GM13977 (cell line): ENCODE measurements at places on chromosomes 1 and 21.

- DNase-seq = no peak
These were observed 90.7 kb downstream of the GALNT2 start for GRCh38 chr1:230157420-230158390.

DNA sequence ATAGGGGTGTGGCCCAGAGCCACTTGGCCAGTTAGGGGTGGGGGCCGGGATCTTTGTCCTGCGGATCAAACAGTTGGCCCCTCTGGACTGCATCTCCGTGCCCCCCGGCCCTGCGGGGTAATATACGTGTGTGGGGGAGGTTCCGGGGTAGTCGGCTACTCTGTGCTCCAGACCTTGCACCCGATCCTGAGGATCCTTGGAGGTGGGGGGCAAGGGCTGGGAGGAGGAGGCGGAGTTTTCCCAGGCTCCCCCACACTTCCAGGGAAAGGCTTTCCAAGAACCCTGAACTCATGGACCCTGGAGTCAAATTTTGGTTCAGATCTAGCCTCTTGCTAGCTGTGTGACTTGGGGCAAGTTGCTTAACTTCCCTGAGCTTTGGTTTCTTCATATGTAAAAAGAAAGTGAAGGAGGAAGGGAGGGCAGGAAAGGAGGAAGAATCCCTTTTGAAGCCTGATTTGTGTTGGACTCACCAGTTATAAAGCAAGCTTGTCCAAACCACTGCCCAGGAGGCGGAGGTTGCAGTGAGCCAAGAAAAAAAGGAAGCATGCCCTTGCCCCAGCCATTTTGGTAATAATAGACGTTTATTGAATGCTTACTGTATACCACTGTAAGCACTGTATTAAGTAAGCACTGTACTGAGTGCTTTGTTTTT is 686 bp downstream of the MIIP start:
- DNase-seq = no peak

DNA sequence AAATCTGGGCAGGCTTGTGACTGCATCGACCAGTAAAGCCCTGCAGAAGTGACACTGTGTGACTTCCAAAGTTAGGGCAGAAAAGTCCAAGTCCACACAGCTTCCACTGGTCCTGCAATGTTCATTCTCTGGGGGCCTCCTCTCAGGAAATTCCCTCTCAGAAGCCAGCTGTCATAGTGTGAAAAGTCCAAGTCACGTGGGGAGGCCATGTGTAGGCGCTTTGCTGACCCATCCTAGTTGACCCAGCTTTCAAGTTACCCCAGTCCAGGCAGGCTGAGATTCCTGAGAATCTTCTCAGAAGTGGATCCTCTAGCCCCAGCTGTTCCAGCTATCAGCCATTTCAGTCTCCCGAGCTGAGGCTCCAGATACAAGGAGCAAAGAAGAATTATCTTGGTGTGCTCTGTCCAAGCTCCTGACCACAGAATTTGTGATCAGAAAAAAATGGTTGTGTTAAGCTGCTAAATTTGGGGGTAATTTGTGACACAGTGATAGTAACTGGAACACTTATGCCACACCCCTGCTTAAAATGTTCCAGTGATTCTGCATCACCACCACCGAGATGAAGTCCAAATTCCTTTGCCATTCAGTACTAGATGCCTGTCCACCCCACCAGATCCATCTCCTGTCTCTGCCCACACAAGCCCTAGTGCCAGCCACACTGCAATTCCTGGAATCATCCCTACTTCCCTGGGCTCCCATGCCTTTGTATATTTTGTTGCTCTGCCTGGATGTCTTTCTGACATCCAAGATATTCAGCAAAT is 2.5 kb upstream of the STUM start:
- DNase-seq = no peak

- no peak for DNase-seq
These were observed 18.6 kb upstream of the HSPG2 start for GRCh38 chr1:21955501-21956281.

- DNase-seq = no peak
These were observed 19.6 kb upstream of the SDC3 start for GRCh38 chr1:30928171-30928570.

DNA sequence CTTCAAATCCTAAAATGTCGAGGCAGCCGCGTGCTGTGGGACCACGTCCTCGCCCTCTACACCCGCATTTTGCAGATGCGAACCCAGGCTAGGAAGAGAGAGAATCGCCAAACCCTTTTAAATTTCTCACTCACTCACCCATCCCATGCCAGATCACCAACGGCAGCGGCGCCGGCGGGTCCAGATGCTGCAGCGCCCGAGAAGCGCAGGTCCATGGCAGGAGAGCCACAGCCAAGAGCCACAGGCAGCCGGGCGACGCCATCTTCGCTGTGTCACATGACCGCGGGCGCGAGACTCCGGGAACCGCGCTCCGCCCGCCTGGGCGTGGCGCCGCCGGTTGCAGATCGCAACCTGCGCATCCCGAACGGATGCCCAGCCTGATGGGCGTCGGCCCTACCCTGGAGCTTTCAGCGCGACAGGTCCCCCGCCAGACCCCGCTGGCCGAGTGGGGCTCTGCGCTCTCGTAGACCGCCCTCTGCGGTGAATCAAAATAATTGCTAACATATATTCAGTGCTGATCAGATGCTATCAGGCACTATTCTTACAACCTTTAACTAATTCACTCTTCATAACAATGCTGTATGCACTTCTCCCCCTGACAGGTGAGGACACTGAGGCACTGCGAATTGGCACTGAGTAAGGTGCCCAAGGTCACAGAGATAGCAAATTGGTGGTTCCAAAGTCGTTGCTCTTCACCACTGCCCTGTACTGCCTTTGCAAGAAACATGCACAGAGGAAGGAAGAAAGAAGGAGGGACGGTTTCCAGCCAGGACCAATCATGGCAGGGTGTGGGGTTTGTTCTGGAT is at the start of gene PPT1:
PPT1 (minus strand) TSS at position 276 of the 806 bp plus-strand sequence; CDS start at position 262, 14 bp downstream.
- peak; percentile 83 for DNase-seq

- no peak for DNase-seq
These were observed 161.6 kb downstream of the CHRM3 start for GRCh38 chr1:239547987-239548386.

GRCh38 chr1:8201331-8201861 is 116.5 kb upstream of the SLC45A1 start:
- no peak for DNase-seq

- DNase-seq = no peak
These were observed 24.3 kb upstream of the APP start for GRCh38 chr21:26194811-26195251.

DNA sequence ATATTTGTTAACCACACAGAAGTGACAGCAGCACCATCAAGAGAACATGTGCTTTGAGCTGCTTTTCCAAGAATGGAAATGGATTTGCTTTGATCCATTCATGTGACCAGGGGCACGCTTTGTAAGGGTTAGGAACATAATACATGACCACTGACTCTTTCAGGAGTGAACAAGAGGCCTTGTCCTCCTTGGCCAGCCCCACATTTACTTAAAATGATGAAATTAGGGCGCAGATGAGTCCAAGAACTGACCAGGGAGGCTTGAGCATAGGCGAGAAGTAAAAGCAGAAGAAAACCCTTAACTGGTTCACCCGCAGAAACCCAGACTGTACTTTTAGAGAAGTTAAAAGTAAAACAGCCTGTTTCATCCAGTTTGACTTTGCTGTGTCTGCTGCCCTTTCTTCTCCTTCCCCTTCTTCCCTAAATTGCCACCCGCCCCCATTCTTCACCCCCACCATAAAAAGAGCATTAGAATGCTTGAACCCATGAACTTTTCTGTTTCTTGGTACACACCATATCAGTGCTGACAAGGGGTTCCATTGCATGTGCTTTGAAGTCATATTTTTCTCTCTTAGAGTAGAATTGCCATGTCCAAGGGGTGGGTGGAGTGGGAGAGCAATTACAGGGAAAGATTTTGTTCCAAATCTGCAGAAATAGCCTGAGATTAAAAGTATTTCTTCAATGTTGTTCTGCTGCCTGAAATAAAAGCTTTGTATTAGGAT is 2.6 kb upstream of the GLUL start:
- DNase-seq = no peak

- DNase-seq = peak; percentile 79
These were observed 5.7 kb downstream of the KRTCAP2 start for GRCh38 chr1:155167166-155168104.

DNA sequence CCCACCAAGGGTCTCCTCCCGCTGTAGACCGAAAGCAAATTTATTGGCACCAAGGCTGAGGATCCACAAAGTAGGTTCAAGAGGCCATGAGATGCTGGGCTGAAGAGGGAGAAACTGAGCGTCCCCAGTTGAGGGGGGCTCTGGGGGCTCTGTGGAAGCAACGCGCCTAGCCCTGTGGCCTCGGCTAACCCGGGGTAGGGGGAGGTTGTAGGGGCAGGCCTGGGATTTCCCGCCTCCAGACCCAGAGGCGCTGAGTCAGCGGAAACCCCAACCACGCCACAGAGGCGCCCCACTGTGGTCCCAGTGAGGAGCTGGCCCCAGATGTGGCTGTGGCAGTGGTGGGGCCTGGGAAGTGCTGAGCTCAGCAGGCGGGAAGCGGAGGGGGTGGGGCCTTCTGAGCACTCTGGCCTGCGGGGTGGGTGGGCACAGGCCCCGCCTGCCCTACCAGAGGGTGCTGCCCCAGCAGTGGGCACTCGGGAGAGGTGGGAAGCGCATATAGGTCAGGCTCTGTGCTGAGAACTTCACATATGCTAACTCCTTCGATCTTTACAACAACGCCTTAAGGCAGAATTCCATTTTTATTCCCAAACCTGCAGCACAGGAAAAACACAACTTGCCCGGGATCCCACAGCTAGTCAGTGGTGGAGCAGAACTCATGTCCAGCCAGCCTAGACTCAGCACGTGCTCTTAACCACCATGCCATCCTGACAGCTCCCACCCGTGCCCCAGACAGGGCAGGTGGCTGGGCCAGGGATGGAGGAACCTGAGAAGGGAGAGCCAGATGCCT is 1.5 kb upstream of the COL16A1 start:
- peak; percentile 82 for DNase-seq

GRCh38 chr1:21828506-21829210 is 16.6 kb downstream of the LDLRAD2 start:
- DNase-seq = no peak

- DNase-seq = no peak
These were observed 3.2 kb downstream of the DISP3 start for GRCh38 chr1:11482198-11482597.

DNA sequence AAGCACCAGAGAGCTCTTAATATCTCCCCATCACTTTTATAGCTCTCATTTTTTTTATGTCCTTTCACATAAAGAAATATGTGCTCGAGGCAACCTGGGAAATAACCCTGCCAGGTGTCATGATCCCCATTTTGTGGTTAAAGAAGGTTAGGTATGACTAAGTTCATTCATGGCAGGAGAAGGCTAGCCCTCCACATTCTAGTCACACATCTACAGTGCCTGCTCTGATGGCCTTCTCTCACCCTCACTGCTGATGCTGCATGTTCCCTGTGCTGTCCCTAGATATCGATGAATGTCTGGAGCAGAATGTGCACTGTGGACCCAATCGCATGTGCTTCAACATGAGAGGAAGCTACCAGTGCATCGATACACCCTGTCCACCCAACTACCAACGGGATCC is 187.5 kb downstream of the TPR start:
- DNase-seq = no peak

DNA sequence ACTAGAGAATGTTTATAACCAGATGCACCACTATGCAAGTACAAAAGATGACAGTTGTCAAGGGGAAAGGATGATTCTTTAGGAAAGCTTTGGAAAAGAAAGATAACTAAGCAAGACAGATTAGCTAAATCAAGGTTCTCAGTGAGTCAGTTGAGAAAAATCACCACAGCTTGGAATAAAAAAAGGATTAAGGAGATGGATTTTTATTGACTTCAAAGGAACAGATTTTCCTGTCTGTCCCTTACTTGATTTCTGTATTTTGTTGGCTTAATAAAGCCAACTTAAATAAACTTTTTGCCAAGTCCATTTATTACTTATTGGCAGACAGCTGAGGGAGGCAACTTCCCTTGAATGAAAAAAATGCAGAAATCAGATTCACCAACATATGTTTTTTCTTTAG is 93.9 kb downstream of the NR5A2 start:
- no peak for DNase-seq

DNA sequence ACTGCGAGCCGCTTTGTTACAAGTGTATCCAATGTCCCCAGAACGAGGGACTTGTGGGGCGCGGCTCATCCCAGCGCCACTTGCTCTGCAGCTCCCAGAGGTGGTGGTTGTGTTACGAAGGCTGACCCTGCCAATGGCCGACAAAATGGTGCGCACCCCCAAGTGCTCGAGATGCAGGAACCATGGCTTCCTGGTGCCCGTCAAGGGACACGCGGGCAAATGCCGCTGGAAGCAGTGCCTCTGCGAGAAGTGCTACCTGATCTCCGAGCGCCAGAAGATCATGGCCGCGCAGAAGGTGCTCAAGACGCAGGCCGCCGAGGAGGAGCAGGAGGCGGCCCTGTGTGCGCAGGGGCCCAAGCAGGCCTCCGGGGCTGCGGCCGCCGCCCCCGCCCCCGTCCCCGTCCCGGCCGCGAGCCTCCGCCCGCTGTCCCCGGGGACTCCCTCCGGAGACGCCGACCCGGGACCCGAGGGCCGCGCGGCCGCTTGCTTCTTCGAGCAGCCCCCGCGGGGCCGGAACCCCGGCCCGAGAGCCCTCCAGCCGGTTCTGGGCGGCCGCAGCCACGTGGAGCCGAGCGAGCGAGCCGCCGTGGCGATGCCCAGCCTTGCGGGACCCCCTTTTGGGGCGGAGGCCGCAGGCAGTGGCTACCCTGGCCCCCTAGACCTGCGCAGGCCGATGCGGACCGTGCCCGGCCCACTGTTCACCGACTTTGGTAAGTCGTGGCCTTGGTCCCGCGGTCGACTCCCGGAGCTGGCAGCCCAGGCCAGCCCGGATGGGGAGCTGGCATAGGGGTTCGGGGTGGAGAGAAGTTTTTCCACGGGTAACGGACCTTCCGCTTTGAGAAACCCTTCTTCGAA is at the start of gene DMRTB1:
DMRTB1 (plus strand) TSS at position 79 of the 855 bp plus-strand sequence; CDS start at position 134, 55 bp downstream.
- no peak for DNase-seq

DNA sequence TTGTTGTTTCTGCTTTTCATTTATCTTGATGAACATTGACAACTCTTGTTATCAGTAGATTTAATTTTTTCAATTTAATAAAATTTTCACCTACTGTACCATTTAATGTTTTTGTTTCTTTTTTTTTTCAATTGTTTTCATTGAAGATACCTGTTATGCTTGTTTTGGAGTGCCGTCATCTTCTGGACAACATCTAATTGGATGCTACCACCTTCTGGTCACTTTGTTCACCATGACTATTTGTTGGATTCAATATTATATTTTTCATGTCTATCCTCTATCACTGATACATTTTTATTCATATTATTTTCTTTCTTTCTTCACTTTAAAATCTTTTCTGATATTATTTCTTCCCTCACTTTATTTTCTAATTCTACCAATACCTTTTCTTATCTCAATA is 14.0 kb downstream of the KRTAP21-2 start:
- no peak for DNase-seq

GRCh38 chr21:24714646-24715200 is 892.6 kb downstream of the MRPL39 start:
- DNase-seq = no peak

- DNase-seq = peak; percentile 4
These were observed 21.8 kb downstream of the PCSK9 start for GRCh38 chr1:55061000-55061705.

GRCh38 chr1:39845569-39846566 is 37.4 kb downstream of the TRIT1 start:
- peak; percentile 36 for DNase-seq

- no peak for DNase-seq
These were observed 2.1 kb downstream of the POU3F1 start for GRCh38 chr1:38044221-38045215.
